Hematopoietic multipotent progenitor cell treated with erythropoietin and hydrocortisone succinate and interleukin-3 and kit ligand, for 8 days (in vitro differentiated cells): ENCODE measurements at places on chromosomes 2 and 18.

DNA sequence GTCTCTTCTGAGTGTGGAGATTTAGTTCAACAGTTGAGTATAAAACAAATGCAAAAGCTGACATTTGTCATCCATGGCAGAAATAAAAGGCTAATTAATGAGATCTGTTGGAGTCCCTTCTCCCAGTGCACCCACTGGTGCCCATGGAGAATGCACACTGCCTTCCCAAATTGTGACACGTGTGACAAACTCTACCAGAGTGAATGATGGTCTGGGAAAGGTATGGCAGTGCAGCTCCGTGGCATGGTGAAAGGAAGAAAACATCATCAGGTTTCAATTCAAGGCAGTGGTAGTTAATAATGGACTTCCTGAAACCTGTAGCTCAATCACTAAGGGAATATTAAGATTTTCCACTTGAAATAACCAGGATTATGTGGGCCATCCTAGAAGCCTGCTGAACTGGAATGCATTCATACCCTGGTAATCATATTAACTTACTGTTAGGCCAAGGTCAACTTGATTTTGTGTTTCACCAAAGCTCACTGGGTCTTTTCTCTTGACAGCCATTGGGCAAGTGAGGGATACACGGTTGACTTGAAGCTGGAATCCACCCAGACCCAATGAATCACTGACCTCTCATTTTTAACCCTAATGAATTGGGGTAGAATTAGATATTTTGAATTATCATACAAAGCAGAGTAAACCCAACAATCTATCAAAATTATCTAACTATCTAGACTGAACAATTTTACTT lies 167.6 kb downstream of the AFF3 start:
- DNase-seq, result no peak

DNA sequence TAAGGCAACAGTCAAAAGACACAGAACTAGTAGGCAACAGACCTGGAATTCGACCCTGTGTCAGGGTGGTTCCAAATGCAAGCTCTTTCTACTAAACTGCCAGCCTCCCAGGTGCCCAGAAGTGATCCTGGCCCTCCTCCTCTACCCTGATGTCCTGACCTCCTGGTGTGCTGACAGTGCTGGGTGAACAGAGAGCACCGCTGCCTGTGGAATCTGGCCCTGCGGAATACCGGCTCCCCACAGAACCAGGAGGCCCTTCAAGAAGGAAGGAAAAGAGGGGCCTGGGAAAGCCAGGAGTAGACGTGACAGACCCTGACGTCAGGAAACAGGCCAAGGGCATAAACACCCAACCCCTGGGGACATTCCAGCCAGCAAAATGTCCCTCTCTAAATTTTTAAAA lies 120.3 kb downstream of the NOL10 start:
- no peak for DNase-seq

DNA sequence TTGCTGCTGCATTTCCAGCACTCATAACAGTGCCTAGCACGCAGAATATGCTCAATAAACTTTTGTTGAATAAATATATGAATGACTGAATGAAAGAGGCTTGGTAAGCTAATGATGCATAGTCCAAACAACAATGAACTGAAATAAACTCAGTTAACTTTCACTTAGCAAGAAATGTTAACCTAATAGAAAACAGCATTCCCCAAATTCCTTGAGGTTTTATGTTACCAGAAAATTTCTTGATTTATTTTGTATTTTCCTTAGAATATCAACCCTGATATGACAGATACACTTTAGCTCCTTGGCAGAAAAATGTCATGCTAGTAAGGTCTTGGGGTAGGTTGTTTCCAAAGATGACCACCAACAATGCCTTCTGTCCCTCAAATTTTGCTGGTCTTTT lies 217.4 kb downstream of the KCNE4 start:
- DNase-seq, result no peak

GRCh38 chr2:226740039-226740648 lies 59.5 kb downstream of the IRS1 start:
- DNase-seq, result no peak

GRCh38 chr2:148926291-148926961 lies 51.4 kb downstream of the KIF5C start:
- peak; percentile 60 for DNase-seq

DNA sequence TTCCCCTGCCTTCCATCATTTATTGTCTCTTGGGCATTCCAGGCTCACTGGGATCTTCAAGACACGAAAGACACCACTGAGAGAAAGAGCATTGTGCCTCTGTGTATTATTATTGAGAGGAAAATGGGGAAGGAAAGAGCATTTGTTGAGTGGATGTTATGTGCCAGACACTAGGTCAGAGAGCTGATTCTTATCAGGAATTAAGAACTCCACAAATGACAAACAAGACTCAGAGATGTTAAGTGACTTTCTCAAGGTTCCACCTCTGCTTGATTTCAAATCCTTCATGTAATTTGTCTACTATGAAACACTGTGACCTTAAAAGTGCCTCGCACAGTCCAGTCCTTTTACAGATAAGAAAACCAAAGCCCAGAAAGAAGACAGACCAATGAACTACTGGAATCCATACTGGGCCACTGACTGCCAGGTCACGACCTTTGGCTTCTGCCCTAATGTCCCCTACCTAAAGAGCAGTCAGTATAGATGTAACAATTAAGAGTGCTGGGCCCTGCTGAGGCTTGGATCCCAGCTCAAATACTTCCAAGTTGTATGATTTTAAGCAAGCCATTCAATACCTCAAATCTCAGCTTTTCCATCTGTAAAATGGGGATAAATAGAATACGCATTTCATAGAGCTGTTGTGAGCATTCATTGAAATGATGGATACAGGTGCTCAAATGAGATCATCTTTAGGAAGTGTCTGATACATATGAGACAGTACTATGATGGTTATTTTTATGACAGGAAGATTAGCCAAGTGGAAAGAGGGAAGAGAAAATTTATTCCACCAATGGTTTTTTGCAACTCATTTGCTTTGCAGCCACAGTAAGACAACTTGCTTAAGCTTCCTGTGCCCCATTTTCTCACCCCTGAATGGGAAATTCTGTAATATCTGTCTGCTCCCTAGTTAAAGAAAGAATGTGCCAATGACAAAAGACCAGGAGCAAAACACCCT lies 10.9 kb downstream of the KLF7 start:
- DNase-seq, result no peak
